Nephron progenitor cell (in vitro differentiated cells): ENCODE measurements at places on chromosomes 16 and 17.
A peak's percentile ranks its signal among the peaks of the same experiment; 100 is the strongest.

- DNase-seq: no peak
Measured at GRCh38 chr17:10870336-10871050, 32.6 kb upstream of the PIRT start.

- DNase-seq: no peak
Measured at GRCh38 chr16:26772503-26772902, 294.2 kb upstream of the C16orf82 start.

DNA sequence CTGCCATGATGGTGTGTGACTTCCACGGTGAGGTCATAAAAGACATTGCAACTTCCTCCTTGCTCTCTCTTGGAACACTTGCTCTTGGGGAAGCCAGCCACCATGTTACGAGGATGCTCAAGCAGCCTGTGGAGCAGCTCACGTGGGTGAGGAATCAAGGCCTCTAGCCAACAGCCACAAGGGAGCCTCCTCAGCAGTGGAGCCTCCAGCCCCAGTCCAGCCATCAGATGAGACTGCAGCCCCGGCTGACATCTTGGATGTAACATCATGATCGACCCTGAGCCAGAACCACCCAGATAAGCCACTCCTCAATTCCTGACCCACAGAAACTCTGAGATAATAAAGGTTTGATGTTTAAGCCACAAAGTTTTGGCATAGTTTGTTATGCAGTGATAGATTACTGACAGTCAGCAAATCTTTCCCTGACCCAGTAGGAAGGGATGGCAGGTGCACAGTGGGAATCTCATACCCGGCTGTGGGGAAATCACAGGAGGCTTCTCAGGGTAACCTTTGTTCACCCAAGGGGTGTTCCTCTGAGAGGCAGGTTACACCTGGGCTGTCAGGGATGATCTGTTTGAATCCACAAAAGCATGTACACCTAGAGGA is 23.3 kb upstream of the GINS2 start:
- DNase-seq: no peak

- no peak for DNase-seq
Measured at GRCh38 chr17:871751-872519, 89.8 kb downstream of the MRM3 start.

DNA sequence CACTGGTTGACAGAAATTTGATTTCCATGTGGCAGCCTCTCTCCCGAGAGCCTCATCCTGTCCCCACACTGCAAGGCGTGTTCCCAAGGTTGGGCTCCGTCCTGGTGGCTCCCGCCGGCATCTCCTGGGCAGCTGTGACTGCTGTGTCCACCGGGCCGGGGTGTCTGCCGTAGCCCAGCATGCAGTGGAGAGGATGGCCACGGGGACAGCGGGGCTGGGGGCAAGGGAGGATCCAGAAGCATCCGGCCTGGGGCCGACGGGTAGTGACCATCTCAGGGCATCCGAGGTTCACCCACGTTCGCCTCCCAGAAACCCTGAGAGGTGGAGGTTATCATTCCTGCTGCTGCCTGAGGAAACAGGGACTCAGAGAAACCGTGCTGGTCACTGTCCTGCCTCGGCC is 7.3 kb upstream of the RAB40B start:
- DNase-seq: no peak

GRCh38 chr17:73017658-73018057 is 74.8 kb downstream of the SLC39A11 start:
- no peak for DNase-seq

GRCh38 chr17:44979426-44979995 is 11.4 kb upstream of the C1QL1 start:
- no peak for DNase-seq

DNA sequence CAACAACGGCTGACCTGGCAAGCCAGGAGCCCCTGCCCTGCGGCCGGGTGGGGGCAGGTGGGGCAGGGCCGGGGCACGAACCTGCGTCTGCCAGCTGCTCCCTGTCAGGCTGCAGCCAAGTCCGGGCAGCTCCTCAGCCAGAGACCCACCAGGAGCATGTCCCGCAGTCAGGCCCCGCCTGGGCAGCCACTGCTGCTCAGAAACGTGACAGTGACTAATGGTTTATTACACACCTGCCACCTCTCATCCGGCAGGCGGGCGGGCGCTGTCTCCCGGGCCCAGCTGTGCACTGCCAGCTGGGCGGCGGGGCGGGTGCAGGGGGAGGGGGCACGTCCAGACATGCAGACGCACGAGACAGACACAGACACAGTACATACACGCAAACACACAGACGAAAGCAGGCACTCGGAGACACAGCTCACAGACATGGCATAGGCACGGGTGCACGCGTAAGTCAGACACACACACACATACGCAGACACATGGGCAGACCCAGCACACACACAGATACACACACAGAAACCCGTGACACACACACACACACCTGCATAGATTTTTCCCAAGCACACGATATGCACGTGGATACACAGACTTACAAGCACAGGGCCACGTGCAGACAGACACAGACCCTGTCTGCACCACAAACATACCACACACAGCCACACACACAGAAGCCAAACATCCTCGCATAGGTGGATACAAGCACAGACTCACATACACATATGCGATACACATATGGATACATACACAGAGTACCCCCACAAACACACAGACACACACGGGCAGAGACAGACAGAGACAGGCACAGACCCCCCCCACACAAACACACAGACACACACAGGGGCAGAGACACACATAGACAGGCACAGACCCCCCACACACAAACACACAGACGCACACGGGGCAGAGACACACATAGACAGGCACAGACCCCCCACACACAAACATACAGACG is 248.3 kb upstream of the CIBAR2 start:
- peak; percentile 37 for DNase-seq

- peak; percentile 54 for DNase-seq
Measured at GRCh38 chr16:77273-77806, 685 bp upstream of the MPG start.

DNA sequence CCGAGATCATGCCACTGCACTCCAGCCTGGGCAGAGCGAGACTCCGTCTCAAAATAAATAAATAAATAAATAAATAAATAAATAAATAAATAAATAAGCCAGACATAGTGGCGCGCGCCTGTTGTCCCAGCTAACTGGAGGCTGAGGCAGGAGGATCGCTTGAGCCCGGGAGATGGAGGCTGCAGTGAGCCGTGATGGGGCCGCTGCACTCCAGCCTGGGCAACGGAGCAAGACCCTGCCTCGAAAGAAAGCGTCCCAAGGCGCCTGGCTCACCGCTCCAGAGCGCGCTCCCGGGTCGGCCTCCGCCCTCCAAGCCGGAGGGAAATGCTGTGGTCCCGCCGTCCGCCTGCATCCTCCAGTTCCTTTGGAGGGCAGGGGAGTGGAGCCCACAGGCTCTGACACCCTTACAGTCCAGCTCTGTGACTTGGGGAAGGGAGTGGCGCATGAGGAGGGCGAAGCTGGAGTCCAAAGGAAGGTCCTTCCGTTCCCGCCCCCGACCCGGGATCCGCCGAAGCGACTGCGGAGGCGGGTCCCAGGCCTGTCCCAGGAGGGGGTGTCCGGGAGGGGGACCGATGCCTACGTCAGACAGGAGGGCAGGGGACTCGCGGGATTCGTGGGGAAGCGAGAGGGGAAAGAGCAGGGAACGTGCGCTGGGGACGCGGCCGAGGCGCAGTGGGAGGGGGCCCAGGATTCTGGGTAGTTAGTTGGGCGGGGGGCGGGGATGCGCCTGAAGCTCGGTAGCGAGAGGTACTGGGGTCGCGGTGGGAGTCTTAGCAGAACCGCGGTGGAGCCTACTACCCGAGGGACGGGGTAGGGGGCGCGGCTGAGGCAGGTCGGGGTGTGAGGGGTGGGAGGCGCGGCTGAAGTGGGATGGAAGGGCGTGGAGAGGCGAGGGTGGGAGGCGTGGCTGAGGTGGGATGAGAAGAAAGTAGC is 8.4 kb upstream of the TRPV2 start:
- peak; percentile 77 for DNase-seq

- no peak for DNase-seq
Measured at GRCh38 chr17:81131486-81132196, 33.7 kb upstream of the PVALEF start.

DNA sequence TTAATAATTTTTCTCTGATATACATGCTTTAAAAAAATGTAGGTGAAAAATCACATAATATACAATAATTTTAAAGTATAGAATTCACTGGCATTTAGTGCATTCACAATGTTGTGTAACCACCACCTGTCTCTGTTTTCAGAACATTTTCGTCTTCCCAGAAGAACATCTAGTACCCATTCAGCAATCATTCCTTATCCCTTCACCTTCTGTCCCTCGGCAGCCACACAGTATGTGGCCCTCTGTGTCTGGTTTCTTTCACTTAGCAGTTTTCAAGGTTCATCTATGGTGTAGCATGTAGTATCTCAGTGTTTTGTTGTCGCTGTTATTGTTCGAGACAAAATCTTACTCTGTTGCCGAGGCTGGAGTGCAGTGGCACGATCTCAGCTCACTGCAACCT is 33.6 kb downstream of the PRPSAP2 start:
- DNase-seq: no peak

DNA sequence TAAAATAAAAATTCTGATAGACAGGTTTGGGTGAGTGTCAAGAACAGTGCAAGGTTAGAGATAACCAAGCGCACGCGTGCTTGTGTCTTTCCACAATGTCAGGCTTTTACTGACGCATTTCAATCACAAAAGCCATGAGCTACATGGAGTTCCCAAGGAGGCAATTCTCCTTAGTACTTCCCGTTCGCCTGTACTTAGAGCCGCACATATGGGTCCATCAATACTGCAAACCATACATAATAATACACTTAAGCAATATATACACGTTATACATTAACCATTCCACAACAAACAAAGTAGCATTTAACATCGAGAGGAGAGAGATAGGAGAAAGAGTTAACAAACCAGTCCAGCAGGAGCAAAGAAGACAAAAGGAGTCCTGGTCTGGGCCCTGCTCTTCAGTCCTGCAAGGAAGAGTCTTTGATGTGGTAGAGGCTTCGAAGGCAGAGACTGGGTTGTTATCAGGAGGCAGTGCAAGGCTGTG is 11.9 kb upstream of the GPRC5C start:
- no peak for DNase-seq

- peak; percentile 39 for DNase-seq
Measured at GRCh38 chr16:88195269-88195705, 187.5 kb upstream of the ZNF469 start.

DNA sequence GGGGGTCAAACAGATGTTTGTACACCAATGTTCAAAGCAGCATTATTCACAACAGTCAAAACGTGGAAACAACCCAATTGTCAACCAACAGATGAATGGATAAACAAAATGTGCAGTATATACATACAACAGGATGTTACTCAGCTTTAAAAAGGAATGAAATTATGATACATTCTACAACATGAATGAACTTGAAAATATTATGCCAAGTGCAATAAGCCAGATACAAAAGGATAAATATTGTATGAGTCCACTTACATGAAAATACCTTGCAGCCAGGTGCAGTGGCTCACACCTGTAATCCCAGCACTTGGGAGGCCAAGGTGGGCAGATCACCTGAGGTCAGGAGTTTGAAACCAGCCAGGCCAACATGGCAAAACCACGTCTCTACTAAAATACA is 39.9 kb downstream of the UBE2G1 start:
- no peak for DNase-seq

- no peak for DNase-seq
Measured at GRCh38 chr16:71954699-71955195, 45.5 kb downstream of the PKD1L3 start.

- DNase-seq: no peak
Measured at GRCh38 chr16:11067697-11068141, 123.4 kb downstream of the CLEC16A start.

DNA sequence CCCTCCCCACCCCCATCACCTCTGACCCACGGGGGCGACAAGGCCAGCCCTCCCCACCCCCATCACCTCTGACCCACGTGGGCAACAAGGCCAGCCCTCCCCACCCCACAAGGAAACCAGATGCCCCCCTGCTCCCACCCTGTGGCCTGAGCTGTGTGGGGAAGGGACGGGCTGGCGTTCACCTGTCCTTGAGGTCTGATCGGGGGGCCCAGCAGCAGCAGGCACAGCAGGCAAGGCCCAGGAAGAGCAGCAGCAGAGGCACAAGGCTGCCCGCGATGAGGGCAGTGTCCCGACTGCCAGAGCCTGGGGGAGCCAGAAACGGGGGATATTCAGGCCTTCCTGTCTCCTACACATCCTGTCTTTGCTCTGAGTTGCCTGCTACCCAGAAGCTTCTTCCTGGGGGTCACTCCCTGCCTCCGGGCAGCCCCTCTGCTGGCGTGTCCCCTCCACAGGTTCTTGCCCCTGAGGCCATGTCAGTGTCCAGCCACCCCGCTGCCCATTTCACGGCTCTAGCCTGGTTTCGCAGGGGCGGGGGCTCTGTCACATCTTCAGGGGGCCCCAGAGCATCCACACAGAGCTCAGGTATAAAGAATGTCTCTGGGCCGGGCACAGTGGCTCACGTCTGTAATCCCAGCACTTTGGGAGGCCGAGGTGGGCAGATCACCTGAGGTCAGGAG is 6.8 kb downstream of the SCARF1 start:
- no peak for DNase-seq

DNA sequence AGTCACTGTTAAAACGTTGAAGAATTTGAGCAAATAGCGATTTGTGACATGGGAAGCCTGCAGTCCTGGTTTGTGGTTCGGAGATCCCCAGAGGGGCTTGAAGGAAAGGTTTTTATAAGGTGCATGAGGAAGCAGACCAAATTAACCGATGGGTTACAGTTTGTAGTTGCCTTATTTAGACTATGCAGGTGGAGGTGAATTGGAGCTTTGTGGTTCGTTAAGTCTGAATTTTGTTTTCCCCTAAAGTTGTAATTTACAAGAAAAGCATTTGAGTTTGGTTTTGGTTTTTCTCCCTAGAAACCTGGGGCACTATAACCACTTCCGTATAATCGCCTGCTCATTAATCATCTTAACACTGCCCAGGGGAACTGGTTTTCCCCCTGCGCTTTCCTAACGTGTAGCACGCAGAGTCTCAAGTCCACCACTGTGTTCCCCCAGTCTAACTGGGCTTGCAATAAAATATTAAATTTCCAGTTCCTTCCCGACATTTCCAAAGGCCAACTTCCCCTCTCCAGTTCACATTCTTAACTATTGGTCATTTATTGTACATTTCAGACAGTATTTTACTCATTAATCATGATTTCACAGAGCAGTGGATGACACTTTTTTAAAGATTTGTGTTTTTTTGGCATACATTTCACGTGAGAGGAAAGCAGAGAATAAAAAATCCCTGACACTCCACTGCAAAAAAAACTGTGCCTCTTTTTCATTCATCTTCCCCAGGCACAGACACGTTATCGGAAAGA is 932 bp downstream of the ZNF267 start:
- DNase-seq: no peak

- DNase-seq: no peak
Measured at GRCh38 chr17:42591411-42591810, 13.9 kb upstream of the PSMC3IP start.

- DNase-seq: no peak
Measured at GRCh38 chr17:28957277-28957991, 6.1 kb upstream of the PHF12 start.

- no peak for DNase-seq
Measured at GRCh38 chr17:21389394-21389793, 13.2 kb downstream of the KCNJ12 start.

DNA sequence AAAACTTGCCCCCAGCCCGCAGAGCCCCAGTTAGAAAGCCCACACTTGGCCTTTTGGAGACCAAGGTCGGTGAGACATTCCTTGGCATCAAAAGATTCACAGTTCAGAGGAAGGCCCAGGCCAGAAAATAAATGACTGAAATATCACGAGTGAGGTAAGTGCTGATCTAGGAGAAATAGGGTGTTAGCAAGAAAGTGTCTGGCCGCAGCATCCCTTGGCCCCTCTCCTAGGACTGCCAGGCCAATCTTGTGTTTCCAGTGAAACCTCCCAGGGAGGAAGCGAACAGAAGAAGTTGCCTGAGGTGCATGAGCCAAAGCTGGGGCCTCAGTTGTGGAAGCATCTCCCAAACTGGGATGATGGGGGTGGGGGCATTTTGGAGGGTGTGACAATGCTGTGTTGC is 22.5 kb upstream of the NSMCE1 start:
- DNase-seq: no peak
